Hematopoietic multipotent progenitor cell treated with erythropoietin and hydrocortisone succinate and interleukin-3 and kit ligand, for 15 days (in vitro differentiated cells): ENCODE measurements at places on chromosomes 7 and 10.

DNA sequence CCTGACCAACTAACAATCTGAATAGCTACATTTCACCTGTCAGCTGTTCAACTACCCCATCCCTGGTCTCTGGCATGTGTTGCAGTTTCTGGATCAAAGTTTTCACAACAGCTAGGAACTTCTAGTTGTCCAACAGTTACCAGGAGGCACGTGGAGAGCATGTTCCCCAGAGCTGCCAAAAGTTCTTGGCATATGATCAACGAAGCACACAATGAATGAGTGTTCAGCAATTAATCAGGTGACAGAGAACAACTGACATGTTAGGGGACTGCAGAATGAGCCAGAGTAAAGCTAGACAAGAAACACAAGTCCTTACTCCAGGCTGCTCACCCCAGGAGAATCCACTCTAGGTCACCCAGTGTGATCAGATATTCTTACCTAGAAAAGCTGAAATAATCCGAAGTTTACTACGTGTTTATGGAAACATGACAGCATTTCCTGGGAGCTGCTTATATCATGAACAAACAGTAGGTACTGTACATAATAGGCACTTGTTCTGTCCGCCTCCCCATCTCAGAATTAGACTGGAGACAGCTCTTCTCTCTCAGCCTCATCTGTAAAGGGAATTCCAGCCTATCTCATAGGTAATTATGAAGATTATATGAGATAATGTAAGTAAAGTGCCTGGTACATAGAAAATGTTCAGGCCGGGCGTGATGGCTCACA, 50.6 kb downstream of the ZNF438 start:
- DNase-seq: no peak

DNA sequence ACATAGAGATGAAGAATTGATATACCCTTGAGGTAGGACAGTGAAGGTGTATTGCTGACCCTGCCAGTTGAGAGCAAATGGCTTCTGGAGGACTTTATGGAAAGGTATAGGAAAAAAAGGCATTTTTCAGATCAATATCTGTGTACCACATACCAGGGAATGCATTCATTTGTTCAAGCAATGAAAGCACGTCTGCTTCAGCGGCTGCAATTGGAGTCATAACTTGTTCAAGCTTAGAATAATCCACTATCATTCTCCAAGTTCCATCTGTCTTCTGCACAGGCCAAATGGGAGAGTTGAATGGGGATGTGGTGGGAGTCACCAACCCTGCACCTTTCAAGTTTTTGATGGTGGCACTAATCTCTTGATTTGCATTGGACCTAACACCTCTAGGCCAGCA, 249.6 kb upstream of the PTER start:
- DNase-seq: no peak

GRCh38 chr7:2817456-2817855, 26.7 kb downstream of the GNA12 start:
- no peak for DNase-seq

GRCh38 chr10:75957314-75958120, 526.1 kb downstream of the LRMDA start:
- DNase-seq: no peak

- no peak for DNase-seq
Observed at GRCh38 chr10:102281102-102281487, 35.8 kb downstream of the GBF1 start.

GRCh38 chr10:50572017-50572491, 51.7 kb downstream of the SGMS1 start:
- no peak for DNase-seq

DNA sequence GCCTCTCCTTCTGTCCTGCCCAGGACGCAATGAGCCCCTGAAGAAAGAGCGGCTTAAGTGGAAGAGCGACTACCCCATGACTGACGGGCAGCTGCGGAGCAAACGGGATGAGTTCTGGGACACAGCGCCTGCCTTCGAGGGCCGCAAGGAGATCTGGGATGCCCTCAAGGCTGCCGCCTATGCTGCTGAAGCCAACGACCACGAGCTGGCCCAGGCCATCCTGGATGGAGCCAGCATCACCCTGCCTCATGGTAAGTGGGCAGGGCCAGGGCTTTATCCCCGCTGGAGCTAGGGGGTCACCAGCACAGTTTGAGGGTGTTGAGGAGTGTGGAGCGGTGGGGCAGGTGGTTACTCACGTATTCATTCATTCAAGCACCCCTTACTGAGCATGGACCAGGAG, 4.7 kb upstream of the ANKRD2 start:
- no peak for DNase-seq

DNA sequence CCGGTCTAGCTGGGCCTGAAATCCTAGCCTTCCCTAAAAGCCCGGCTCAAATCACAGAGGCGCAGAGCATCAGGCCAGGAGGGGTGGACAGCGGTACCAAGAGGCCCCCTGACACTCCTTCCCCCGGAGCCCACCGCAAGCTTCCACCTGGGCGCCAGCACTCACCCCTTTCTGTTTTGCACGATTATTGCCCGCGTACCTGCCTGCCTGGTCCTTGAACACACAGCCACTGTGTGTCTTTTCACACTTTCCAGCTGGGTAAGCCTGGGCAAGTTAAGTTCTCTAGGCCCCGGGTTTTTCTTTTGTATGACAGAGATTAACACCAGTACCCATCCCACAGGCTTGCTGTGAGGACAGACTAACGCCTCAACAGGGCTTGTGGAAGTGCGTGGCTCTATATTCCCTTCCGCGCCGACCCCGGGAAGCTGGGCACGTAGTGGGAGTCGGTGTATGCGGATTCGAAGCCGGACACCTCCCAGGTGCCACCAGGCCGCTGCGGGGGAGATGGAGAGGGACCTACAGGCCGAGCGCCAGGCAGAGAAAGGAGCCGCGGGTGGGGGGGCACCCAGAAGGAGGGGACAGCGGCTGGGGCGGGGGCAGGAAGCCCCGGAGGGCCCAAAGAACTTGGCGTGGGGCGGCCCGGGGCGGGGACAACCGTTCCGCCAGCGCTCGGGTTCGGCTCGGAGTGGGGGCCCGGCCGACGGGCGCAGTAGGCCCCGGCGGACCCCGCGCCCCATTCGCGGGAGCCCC, 792 bp downstream of the ZNF746 start:
- peak; percentile 51 for DNase-seq

DNA sequence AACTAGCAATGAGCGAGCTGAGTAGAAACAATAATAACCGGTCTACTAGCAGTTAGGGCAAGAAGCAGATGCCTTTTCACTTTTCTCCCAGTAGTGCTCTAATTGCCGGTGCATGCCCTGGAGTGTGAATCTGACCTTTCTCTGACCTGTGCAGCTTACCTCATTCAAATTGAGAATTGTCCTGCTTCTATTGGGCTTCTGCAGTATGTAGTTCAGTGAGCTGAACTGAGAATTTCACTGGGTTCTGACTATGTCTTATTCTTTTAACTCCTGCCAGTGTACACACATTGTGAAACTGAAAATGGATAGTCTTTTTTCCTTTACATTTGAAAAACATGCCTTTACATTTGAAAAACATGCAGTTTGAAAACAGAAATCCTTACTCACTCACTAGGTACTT, 157.9 kb upstream of the GRM3 start:
- no peak for DNase-seq

DNA sequence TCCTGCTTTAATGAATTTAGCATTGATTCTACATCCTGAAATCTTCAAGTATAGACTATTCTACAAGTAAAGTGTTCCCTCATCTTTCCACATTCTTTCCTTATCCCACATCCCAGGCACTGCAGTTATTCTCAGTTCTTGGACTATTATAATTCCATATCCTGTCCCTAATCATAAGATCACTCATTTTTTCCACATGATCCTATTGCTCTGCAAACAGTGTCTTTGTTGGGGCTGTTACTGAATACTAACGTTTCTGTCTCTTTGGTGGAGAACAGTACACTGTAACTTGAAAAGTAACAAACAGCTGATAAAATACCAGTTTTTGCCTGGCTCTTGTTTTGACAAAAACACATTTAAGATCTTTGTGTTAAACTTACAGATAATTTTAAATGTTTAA, 769.9 kb downstream of the MAGI2 start:
- DNase-seq: no peak

DNA sequence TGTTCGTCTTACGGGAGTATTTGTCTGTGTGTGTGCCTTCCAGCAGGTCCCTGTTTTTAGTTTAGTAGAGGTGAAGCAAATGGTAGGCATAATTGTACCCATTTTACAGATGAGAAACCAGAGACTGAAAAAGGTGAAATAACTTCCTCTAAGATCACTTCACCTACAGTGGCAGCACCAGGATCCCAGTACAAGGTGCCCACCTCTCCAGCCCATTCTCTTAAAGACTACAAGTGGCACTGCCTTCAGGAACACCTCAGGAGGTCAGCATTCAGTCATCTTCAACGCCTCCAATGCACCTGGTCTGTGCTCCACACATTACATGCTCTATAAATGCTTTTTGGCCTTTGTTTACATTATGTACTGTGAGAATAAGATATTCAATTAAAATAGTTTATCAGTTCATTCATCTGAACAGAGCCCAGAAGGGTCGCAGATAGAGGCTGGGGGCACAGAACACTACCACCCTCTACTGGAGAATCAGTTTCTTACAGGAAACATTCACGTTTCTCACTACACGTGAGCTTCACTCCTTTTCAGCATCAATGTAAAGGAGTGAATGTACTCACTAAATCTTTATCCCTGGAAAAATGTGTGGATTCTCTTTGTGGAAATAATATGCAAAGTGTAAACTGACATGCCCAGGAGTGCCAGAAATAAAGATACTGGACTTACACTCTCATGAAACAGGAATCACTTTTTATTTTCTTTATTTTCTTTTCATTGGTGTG, 45.5 kb upstream of the ABLIM1 start:
- no peak for DNase-seq

DNA sequence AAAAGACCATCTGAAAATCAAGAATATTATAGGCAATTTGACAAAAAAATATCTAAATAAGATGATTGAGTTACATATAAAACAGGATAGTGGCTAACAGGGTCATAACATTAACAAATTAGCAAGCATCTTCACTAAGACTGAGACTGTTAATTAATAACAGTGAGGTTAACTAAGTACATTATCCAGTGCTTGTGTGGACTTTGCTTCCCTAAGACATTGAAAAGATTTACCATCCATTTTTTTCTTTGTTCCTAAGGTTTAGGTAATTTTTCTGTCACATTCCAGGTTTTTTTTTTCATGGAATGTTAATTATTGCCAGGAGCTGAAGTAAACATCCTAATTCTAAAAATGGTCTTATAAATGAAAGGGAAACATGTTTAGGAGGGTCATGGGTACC, 227.6 kb downstream of the ANKRD7 start:
- DNase-seq: no peak

- no peak for DNase-seq
Observed at GRCh38 chr10:113872139-113873030, 17.9 kb downstream of the NHLRC2 start.

- DNase-seq: no peak
Observed at GRCh38 chr10:122197611-122198222, 73.4 kb upstream of the BTBD16 start.

GRCh38 chr10:100009793-100010676, at the start of gene DNMBP:
Gene DNMBP (minus strand): TSS chr10:100009947. CDS start chr10:99972124, 37,823 bp downstream.
- peak; percentile 73 for DNase-seq

DNA sequence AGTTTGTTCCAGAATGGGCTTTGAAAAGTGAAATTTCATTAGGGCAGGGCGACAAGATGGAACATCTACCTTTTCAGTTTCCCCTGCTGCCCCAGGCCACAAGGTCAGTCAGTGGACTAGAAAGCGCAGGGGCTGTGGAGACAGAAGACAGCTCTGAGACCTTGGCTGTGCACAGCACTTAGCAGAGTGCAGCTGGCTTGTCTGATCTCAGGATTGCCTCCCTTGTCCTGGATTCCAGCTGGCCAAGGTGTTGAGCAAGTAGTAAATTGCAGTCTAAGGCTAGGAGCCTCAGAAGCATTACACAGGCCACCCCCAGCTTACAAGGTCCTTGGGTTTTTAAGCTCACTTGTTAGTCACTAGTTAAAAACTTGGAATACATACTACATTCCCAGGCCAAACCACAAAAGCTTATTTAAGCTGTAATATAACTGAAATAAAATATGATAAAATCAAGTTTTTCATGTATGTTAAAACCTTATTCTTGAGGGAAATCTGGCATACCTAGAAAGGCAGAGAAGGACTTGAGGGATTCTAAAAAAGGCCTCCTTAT, 67.3 kb upstream of the NPY start:
- no peak for DNase-seq

- no peak for DNase-seq
Observed at GRCh38 chr10:48699011-48699627, 14.4 kb downstream of the WDFY4 start.

DNA sequence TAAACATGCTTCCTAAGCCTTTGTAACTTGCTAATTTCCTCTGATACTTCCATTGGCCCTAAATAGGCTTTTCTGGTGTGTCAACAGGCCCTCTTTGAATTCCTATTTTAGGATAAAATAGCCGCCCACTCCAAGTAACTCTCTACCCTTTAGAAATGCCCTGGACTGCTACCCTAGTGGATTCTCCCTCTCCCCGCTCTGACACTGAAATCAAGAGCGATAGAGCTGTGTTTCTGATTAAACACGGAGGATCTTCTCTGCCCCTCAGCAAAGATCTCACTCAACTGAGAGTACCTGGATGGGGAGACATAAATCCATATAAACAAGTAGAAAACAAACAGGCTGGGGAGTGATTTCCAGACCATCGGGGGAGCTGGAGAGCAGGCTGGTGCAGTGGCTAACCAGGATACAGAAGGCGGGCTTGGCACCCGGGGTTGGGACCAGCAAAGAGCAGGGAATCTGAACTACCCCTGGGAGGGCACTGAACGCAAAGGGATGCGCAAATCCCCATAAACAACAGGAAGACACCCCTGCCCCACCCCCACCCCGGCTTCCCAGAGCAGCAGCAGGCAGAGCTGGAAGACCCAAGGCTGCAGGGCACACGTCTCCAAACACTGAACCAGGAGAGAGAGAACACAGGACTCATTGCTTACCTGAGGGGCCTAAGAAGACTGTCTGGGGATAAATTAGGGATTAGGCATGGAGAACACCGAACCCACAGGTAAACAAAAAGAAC, 2.5 kb downstream of the ASB13 start:
- no peak for DNase-seq

DNA sequence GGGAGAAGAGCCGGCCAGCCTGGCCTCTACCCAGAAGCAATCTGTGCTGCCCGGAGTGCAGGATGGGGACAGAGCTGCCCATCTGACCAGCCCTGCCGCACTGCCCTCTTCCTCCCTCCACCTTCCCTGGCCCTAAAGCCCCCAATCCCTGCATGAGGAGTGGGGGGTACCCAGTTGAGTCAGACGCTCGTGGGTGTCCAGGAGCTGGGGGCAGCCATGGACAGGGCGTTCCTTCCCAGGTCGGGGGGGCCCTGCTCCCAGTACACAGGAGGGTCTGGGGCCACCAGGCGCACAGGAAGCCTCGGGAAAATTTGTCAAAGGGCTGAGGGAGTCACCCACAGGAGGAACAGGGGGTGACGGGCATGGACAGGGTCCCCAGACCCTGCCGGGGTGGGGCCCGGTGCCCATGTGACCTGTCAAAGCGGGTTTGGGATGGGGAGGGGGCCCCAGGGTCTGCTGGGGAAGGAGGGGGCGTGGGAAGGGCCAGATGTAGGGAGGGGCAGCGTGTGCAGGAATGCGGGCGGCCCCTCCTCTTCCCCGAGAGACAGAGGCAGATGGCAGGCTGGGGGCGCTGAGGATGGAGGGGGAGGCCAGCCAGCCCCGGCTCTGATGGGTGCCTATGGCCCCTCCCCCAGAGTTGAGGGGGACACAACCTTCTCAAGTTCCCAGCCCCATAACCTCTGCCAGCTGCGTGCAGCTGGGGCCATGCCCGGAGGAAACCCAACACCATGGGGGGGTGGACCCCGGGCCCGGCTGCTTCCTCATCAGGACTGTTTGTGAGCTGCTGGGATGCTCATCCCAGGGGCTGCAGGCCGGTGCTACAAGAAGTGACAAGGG, 21.5 kb upstream of the GRIFIN start:
- DNase-seq: no peak

- no peak for DNase-seq
Observed at GRCh38 chr7:82859106-82859850, 303.4 kb downstream of the PCLO start.
